ENCODE measurements at places on chromosomes 7 and 10.

GRCh38 chr7:130957137-130957513 is 223.1 kb upstream of the KLF14 start:
- DNase-seq: peak; percentile 49

- no peak for DNase-seq
Observed at GRCh38 chr7:127983804-127984332, 47.4 kb downstream of the LRRC4 start.

GRCh38 chr10:25696013-25696708 is 237.9 kb upstream of the MYO3A start:
- no peak for DNase-seq

DNA sequence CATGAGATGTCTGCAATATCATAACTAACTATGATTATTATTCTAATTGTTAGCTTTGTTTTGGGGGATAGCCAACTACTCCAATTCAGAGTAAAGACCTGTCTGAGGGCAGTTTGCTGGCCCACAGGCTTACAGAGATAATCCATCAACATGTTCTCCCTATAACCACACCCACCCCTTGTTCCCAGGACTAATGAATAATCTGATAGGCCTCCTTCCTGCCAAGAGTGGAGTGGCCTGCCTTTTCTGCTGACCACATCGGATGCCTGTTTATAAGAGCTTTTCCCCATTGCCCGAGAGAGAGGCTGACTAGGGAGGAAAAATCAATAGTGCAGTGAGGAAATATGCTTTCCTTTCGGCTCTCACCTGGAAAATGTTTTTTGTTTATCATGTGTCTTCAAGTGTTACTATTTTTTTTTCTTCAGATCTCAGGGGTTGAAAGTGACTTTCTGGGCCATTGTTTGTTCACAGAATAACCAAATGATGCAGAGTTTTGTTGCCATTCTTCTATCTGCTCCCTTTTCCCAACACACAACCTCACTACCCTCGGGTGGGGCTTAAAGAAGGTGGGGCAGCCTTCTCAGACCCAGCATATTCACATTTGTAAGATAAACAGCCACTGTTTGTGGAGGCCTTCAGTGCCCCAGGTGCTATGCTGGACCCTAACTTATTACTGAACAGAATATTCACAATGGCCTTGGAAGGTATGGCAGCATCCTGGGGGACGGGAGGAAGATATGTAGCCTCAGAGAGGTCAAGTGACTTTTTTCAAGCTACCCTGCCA is 38.4 kb downstream of the PLPP4 start:
- DNase-seq: no peak

GRCh38 chr7:22765609-22766008 is 38.6 kb downstream of the IL6 start:
- no peak for DNase-seq

DNA sequence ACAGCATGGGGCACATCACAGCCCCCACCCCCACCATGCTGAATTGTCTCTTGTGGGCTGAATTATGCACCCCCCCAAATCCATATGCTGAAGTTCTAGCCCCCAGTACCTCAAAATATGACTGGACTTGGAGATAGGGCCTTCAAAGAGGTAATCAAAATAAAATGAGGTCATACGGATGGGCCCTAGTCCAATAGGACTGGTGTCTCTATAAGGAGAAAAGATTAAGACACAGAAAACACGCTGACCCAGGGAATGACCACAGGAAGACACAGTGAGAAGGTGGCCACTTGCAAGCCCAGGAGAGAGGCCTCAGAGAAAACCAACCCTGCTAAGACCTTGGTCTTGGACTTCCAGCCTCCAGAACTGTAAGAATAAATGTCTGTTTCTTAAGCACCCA is 106.4 kb upstream of the ARID5B start:
- DNase-seq: no peak

Data from CD4-positive, alpha-beta T cell treated with Interferon gamma for 1 hour (primary cell).